ENCODE measurements at places on chromosomes 16 and 17.
A peak's percentile ranks its signal among the peaks of the same experiment; 100 is the strongest.

GRCh38 chr17:3766779-3767178, 34.2 kb downstream of the ITGAE start:
- H3K4me3 ChIP-seq = no peak overlapping the region
- H3K4me1 ChIP-seq = no peaks in the 10 kb centered on the region
- H3K27me3 ChIP-seq = no peaks in the 10 kb centered on the region
- H3K36me3 ChIP-seq = no peaks in the 10 kb centered on the region
- no peak overlapping the region for H3K27ac ChIP-seq

DNA sequence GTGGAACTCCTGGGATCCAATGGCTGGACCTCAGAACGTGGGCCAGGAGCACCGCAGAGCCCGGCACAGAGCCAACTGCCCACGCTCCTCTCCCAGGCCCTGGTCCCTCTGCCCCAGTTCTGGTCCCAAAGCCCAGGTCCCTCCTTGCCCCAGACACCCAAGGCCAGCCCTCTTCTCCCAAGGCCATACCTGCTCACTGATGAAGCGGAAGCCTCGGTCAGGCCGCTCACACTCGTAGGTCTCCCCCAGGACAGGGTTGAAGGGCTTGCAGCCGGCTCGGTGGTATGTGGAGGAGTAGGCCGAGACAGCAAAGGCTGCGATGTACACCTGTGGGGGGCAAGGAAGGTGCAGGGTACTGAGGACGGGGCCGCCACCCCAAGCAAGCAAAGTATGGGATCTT, 8.5 kb downstream of the OSBPL7 start:
- DNase-seq = no peak
- no peaks in the 10 kb centered on the region for H3K4me1 ChIP-seq
- no peak overlapping the region for H3K4me3 ChIP-seq
- H3K27me3 ChIP-seq = no peaks in the 10 kb centered on the region

DNA sequence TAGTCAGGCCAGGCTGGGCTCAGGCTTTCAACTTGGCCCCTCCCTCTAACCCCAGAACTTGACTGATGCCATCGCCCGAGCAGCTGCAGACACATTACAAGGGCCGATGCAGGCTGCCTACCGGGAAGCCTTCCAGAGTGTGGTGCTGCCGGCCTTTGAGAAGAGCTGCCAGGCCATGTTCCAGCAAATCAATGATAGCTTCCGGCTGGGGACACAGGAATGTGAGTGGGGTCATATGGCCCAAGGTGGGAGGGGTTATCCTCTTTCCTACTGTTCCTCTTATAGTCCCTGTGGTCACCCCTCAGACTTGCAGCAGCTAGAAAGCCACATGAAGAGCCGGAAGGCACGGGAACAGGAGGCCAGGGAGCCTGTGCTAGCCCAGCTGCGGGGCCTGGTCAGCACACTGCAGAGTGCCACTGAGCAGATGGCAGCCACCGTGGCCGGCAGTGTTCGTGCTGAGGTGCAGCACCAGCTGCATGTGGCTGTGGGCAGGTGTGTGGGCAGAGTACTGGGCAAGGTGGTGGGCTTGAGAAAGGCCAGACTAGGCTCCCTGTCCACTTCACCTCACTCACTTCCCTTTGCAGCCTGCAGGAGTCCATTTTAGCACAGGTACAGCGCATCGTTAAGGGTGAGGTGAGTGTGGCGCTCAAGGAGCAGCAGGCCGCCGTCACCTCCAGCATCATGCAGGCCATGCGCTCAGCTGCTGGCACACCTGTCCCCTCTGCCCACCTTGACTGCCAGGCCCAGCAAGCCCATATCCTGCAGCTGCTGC, 2.1 kb upstream of the NRN1L start:
- no peak overlapping the region for H3K4me3 ChIP-seq
- peaks cover 36% of the 10 kb centered on the region for H3K36me3 ChIP-seq
- no peak overlapping the region for H3K27ac ChIP-seq
- no peak for DNase-seq
- peaks cover 7% of the 10 kb centered on the region for H3K4me1 ChIP-seq

- H3K27me3 ChIP-seq = no peaks in the 10 kb centered on the region
- H3K27ac ChIP-seq = no peak overlapping the region
- no peak overlapping the region for H3K4me3 ChIP-seq
- DNase-seq = no peak
Observed at GRCh38 chr16:88446736-88447135, 6.3 kb upstream of the ZFPM1 start.

DNA sequence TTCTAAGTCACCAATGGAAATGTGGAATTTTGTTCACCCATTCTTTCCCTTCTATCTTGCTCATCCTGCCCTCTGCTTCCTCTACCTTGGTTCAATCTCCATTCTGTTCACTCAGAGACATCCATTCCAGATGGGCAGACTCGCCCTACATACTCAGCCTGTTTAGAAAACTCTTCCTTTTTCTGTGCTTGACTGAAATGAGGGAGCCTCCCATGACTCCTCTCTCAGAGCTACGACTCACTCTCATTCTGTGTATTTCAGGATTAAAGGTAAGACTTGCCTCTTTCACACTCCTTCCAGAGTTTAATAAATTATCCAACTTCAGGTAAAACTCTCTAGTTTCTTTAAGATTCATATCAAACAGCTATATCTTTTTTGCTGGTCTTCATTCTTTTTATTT, 182.8 kb downstream of the HS3ST3A1 start:
- H3K36me3 ChIP-seq = no peaks in the 10 kb centered on the region
- H3K4me1 ChIP-seq = no peaks in the 10 kb centered on the region
- no peak overlapping the region for H3K4me3 ChIP-seq
- no peaks in the 10 kb centered on the region for H3K27me3 ChIP-seq

GRCh38 chr16:65500007-65500406, 378.1 kb upstream of the CDH11 start:
- no peaks in the 10 kb centered on the region for H3K36me3 ChIP-seq
- no peak overlapping the region for H3K27ac ChIP-seq
- H3K4me1 ChIP-seq = no peaks in the 10 kb centered on the region
- H3K4me3 ChIP-seq = no peak overlapping the region

GRCh38 chr17:42518755-42519545, 17.1 kb upstream of the NAGLU start:
- H3K27ac ChIP-seq = peak overlapping the region; percentile 93
- no peak overlapping the region for H3K4me3 ChIP-seq
- peaks cover 8% of the 10 kb centered on the region for H3K4me1 ChIP-seq
- H3K27me3 ChIP-seq = no peaks in the 10 kb centered on the region

GRCh38 chr16:7171151-7171550, 161.5 kb upstream of the RBFOX1 start:
- no peaks in the 10 kb centered on the region for H3K4me1 ChIP-seq
- no peak overlapping the region for H3K27ac ChIP-seq
- no peak for DNase-seq
- H3K27me3 ChIP-seq = no peaks in the 10 kb centered on the region

DNA sequence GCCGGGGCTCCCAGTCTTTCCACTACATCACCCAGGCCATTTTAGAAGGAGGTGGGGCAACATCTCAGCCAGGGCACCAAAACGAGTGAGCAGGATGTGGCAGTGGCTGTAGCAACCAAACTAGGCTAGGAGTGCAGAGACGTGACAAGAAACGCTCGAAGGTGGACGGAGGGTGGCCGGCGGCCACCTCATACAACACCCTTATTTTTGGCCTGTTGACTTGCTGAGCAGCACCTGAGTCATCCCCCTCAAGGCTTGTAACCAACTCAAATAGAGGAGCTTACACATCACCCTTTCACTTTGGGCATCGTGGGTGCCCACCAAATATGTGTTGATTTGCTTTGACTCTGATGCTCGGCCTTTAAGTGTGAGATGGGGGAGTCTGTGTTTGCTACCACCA, 23.7 kb upstream of the SOX9 start:
- no peak overlapping the region for H3K27ac ChIP-seq
- DNase-seq = no peak
- peaks cover 2% of the 10 kb centered on the region for H3K27me3 ChIP-seq

All from prostate gland (tissue), 2 donors.